ENCODE measurements at places on chromosomes 5 and 9.

- DNase-seq, result no peak
Observed at GRCh38 chr9:97840521-97840920, 12.5 kb upstream of the FOXE1 start.

GRCh38 chr5:123156577-123157296 lies 67.7 kb downstream of the PRDM6 start:
- no peak for DNase-seq

GRCh38 chr5:171826132-171826531 lies 40.5 kb downstream of the SMIM23 start:
- no peak for DNase-seq

- no peak for DNase-seq
Observed at GRCh38 chr5:58854441-58854840, 271.6 kb downstream of the RAB3C start.

DNA sequence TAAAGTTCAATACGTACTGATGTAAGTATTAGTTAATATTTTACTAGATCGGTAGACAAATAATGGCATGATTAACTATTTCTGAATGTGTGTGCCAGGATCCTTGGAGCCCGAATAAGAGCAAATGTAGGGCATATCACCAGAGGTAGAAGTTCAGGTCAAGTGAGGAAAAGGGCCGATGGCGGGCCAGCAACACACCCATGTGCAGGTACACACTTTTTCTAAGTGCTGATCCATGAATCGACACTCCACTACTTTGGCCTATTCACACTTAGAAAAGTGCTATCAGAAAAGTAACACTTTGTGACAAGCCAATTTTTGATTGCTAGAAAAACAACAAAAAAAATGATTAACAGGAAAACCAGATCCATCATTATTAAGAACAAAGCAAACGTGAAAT lies 150.3 kb downstream of the AUH start:
- no peak for DNase-seq

DNA sequence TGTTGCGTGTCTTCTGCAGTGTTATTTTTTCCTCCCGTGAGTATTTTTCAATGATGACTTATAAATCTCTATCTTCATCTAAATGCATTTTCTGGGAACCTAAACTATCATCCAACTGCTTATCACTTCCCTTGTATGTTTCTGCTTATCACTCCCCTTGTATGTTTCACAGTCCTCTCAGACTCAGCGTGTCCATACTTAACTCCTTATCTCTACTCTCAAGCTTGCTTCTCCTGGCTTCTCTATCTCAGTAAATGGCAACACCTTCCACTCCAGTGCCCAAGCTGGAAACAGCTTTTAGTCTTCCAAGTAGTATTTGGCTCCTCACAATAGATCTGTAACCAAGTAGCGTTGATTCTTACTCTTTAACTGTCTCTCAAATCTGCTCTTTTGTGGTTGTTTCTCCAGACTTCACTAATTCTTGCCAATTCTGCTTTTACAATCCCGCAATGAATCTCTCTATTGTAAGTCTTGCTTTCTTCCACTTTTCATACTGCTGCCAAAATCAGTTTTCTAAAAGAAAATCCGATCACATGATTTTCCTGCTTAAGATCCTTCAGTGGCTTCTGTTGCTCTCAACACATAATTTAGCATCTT lies 33.8 kb upstream of the TXNDC8 start:
- DNase-seq, result no peak

DNA sequence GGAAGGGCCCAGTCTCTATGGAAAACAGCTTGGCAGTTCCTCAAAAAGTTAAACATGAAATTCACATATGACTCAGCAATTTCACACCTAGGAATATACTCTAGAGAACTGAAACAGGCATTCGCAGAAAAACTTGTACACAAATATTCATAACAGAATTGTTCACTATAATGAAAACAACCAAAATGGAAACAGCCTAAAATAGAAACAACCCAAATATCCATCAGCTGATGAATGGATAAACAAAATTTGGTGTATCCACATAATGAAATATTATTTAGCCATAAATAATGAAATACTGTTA lies 4.8 kb upstream of the GPR150 start:
- no peak for DNase-seq

- DNase-seq, result no peak
Observed at GRCh38 chr9:85863875-85864274, 77.1 kb upstream of the NAA35 start.

GRCh38 chr9:84297162-84297821 lies 43.3 kb downstream of the SLC28A3 start:
- DNase-seq, result no peak

GRCh38 chr5:156109317-156110023 lies 217.5 kb upstream of the SGCD start:
- DNase-seq, result no peak
